ENCODE measurements at places on chromosomes 4 and X.

GRCh38 chrX:44572340-44572938, 29.8 kb upstream of the FUNDC1 start:
- no peak for DNase-seq

GRCh38 chrX:115960440-115961084, 210.0 kb upstream of the AGTR2 start:
- DNase-seq = no peak

DNA sequence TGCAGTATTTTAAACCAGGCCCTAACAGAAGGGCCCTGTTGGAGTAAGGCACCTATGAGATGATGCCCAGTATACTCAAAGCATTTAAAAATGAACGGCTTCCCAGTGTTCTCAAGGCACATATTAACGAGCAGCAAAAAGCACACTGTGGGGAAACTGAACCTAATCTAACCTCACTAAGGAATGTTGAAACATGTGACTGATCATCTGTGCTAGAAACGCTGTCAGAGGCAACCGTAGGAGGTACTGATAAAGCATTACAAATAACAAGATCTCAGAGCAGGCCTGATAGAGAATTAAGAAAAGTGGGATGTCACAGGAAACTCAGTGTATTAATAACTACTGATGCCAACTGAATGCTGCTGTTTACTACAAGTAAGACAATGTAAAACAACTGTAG, 24.0 kb downstream of the ASB9 start:
- DNase-seq = no peak

- DNase-seq = no peak
Observed at GRCh38 chr4:100657187-100657586, 139.4 kb upstream of the EMCN start.

GRCh38 chr4:109497511-109497910, 62.5 kb upstream of the MCUB start:
- no peak for DNase-seq

- DNase-seq = no peak
Observed at GRCh38 chr4:34633241-34633640, 1611.1 kb downstream of the ARAP2 start.

GRCh38 chr4:118557298-118557851, 127.8 kb upstream of the METTL14 start:
- DNase-seq = no peak

All from T-cell (primary cell).